Effector CD4-positive, alpha-beta T cell (primary cell): ENCODE measurements at places on chromosomes 5 and 9.

DNA sequence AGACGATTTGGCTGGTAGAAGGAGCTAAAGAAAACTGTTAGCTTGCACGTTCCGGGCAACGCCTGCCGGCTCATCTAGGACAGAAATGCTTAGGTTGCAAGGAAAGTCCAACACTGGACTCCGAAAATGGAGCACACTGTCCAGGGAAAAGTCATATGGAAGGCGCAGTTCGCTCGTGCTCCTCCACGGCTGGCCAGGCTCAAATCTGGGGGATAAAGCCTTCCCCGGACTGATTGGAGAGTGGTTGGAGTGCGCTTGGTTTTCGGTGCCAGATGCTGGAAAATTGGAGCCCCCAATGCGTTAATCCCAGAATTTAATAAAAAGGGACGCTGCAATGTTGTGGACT is 955 bp downstream of the CDH6 start:
- no peak for DNase-seq

DNA sequence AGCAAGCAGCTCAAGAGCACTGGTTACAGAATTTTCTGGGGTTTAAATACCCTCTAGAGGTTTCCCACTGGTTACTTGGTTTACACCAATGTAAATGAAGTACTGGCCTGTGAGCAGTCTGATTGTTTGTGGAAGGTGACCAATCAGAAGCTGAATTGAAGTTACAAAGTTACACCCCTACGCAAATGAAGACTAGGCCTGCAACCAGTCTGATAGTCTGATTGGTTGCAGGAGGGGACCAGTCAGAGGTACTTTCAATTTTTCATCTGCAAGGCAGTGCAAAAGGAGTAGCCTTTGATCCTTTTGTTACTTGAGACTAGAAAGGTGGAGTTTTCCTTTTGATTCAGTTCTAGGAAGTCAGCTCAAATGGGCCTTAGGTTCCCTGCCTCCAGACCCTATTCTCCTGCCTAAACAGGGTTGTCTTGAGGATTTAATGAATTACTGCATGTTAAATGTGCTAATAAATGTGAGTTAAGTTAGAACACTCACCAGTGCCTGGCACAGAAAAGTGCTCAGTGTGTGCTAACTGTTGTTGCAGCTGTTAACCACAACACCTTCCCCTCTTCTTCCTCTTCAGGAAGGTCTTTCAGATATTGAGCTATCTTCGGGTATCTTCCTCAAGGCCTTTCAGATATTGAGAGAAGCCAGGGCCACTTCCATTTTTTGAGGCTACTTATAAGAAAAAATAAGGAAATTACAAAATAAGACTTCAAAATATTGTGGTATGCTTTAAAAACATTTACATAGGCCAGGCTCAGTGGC is 32.1 kb upstream of the CLINT1 start:
- DNase-seq = no peak

- no peak for DNase-seq
Observed at GRCh38 chr5:132629230-132629944, 28.6 kb upstream of the IL13 start.

DNA sequence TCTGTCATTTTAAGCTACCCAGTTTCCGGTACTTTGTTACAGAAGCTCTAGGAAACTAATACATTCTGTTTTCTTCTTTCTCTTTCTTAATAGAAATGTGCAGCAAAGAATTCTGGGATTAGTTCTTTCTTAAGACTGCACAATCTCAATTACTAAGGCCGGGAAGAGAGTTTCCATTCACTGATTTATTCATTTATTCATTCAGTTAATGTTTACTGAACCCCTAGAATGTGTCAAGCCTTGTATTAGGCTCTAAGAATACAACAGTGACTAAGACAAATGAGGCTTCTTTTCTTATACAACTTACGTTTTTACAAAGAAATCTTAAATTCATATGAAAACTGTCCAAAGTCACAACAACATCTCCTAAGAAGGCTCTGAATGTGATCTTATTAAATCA is 27.5 kb upstream of the THG1L start:
- DNase-seq = no peak

GRCh38 chr5:168047043-168047668 is 244.3 kb upstream of the WWC1 start:
- DNase-seq = no peak

DNA sequence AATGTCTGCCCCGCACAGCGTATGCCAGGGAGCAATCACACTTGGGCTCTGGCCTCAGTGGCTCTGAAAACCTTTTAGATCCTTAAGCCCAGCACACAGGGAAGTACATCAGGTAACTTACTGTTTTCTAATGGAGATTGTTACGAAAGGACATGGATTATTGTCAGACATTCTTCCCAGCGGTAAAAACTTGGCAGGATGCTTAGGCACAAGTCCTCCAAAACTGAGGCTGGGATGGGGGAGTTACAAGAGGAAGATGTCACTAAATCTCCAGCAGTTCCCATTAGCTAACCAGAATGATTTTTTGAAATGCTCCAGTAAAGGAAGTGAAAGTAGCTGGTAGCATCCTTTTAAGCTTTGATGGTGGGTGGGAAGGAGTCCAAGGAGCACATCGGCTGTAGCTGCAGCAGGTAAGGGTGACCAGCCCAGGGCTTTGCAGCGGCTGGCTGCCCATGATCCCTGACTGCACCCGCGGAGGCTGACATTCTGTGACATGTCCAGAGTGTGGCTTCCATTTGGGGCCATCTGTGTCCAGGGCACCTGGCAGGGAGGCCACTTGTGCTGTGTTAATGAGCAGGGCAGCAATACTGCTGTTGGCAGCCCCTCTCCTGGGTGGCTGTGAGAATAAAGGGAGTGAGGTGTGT is 165.8 kb downstream of the GADD45G start:
- DNase-seq = no peak

GRCh38 chr5:176596069-176596644 is 13.8 kb downstream of the GPRIN1 start:
- DNase-seq = no peak

DNA sequence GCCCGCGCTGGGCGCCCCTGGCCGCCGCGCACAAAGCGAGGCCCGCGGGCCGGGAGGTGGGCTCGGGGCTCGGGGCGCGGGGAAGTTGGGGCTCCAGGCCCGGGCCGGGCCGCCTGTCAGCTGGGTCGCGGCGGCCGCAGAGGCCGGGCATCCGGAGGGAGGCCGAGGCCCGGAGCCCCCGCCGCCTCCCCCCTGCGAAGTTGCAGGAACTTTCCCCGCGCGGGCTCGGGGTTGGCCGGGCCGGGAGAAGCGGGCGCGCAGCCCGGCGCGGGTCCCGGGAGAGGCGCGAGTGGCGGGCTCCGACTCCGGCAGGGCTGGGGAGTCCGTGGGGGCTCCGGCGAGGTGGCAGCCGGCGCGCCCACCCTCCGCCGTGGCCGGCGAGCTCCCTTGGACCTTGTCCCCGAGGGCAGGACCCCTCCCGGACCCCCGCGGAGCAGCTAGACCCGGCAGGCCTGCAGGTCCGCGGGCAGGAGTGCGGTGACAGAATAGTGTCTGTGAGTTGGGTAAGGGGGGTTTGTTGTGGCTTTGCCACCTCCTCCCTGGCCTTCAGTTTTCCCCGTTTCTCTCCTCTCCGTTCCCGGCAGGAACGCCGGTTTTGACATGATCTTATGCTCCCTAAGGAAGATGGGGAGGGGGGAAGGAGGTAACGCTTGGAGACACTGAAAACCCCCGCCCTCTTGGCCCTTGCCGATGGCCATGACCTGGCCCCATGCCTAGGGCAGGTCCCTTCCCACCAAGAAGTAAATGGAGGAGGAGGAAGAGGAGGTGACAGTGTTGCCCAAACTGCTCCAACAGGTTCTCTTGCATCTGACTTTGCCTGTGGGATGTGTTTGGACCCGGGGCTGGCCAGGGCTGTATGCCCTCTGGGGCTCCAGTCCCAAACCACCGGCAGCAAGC is 942 bp downstream of the PHF2 start:
- no peak for DNase-seq

GRCh38 chr9:128765499-128765898 is 6.2 kb downstream of the ZER1 start:
- DNase-seq = no peak

DNA sequence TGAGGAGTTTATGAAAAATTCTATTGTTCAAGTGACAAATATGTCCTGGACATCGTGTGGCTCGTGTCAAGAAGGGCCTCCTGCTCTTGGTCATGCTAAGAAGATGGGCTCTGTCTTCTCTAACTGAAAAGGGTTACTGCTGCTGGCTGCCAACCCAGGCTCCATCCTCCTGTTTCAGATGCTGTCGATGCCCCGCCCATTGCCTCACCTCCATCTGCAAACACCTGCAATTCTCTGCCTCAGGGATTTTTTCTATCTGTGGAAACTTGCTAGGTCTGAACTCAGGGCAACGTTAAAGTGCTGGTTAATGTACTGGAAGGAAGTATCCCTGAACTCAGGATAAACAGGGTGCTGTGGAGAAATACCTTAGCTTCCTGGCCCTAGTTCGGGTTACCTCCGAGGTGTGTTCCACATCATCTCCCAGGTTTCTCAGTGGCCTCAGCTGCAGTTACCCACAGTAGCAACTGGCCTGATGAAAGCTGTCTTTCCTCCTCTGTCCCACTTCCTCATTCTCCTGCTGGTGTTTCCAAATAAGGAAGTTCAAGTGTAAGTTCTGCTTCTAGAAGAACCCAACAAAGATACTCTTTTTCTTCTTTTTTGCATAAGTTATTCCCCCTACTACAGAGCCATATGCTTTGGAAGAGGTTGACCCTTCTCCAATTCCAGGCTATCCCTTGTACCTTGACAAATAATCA is 151.7 kb upstream of the SMIM23 start:
- no peak for DNase-seq

DNA sequence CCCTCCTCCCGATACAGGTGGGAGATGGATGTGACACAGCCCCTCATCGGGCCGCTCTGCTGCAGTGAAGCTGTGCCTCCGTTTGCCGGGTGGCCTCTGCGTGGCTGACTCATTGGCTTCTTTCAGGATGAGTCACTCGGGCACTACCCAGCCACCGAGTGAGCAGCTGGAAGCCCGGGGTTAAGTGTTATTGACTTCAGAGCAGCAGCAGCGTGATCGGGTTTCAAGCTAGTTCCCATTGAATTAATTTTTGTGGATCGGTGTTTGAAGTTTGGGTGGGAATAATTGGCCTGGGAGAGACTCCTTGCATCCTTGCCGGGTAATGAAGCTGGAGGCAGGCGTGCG is 266.4 kb upstream of the IRX4 start:
- DNase-seq = no peak

DNA sequence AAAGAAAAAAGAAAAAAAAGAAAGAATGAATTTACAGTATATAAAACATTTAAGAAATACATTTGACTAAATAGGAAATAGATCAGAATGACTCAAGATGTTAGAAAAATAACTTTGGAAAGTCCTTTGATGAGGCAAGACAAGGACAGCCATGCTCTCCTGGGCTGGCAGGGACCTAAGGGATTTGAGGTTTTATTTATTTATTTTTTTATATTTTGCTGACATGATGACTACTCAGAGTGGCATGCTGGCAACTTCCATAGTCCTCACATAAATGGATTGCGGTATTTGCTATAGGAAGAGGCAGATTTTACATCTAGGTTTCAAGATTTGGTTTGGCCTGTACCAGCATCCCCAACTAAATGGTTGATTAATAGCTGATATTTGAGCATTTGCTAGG is 17.7 kb downstream of the SLC28A3 start:
- DNase-seq = no peak

GRCh38 chr5:41043109-41043747 is 27.9 kb downstream of the MROH2B start:
- DNase-seq = no peak

- no peak for DNase-seq
Observed at GRCh38 chr5:113142186-113142585, 165.6 kb downstream of the DCP2 start.

DNA sequence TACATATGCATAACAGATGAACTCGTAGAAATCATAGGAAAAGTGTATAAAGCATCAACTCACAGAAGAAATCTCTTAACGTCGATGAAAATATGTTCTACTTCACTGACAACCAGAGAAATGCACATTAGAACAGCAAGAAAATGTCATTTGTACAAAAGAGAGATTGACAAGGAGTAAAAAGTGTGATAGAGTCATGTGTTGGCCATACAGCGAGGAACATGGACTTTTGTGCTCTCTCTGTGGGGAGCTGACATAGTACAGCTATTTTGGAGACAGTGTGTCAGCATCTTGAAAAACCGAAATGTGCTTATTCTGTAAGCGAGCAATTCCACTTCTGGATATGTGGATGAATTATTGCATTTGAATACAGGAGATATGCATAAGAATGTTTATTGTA is 477.9 kb downstream of the ICE1 start:
- no peak for DNase-seq

DNA sequence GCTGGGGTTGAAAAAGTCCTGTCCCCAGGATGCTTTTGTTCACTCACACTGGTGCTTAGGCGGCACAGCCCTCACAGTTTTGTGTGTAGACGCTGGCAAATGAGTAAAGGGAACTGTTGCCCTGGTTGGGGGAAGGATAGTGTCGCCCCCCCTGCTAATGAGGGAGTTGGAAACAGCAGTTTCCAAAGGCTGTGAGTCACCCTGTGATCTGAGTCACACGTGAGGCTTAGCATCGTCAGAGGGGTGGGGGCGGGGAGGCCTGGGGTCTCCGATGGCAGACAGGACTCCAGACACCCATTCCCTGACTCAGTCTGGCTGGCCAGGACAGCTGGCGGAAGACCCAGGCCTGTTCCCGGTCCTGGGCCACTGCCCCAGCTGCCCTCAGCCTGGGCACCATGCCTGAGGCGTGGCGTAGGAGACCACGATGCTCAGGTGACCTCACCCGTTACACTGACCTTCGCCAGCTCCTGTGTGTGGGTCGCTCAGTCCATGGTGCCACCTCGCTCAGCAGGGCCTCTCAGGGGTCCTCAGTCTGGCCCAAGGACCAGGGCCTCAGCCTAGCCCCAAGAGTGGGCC is 2.9 kb downstream of the DNAJB5 start:
- DNase-seq = peak; percentile 24

- no peak for DNase-seq
Observed at GRCh38 chr9:90629354-90629753, 13.3 kb downstream of the DIRAS2 start.

- DNase-seq = no peak
Observed at GRCh38 chr9:137411645-137412380, 11.1 kb downstream of the EXD3 start.

- DNase-seq = peak; percentile 55
Observed at GRCh38 chr9:133701981-133702797, 36.0 kb downstream of the SARDH start.

GRCh38 chr9:135970128-135970815 is 9.1 kb upstream of the UBAC1 start:
- no peak for DNase-seq

- DNase-seq = no peak
Observed at GRCh38 chr9:124278054-124278540, 20.3 kb downstream of the NEK6 start.

GRCh38 chr9:127720031-127720864 is 4.4 kb downstream of the TTC16 start:
- no peak for DNase-seq

DNA sequence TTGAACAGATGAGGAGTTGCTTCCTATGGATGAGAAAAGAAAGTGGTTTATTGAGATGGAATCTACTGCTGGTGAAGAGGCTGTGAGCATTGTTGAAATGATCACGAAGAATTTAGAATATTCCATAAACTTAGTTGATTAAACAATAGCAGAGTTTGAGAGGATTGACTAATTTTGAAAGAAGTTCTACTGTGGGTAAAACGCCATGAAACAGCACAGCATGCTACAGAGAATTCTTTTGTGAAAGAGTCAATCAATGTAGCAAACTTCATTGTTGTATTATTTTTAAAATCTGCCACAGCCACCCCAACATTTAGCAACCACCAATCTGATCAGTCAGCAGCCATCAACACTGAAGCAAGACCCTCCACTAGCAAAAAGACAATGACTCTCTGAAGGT is 309.1 kb downstream of the SPOCK1 start:
- no peak for DNase-seq
